ENCODE measurements at places on chromosomes 1 and 21.

- no peak for DNase-seq
These were observed 23.7 kb upstream of the GREM2 start for GRCh38 chr1:240635466-240636256.

GRCh38 chr1:43731867-43732531 lies 24.7 kb downstream of the ST3GAL3 start:
- DNase-seq, result peak; percentile 51

DNA sequence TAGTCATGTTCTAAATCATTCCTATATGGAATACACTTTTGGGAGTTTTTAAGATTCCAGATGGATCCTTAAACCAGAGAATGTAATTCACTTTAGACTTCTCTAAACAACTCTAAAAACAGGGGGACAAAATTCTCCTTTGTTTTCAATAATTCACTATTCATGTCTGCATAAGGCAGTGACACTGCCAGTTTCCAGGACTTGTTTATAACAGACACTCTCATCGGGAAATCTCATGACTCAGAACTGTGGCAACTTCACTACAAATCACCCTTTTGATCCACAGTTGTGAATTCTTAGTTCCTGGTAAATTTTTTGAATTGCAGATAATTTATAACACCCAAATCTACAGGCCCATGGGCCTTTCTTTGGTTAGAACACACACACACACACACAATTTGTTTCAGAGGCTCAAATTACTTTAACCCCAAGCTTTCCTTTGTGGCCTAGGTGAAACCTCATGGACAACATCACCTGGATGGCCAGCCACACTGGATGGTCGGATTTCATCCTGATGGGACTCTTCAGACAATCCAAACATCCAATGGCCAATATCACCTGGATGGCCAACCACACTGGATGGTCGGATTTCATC lies at the start of gene OR2T4:
TSS of gene OR2T4 (plus strand) at position 545 of the 595 bp plus-strand sequence. CDS start at position 545, 0 bp downstream.
- no peak for DNase-seq

- DNase-seq, result no peak
These were observed 120.4 kb downstream of the SNX7 start for GRCh38 chr1:98781906-98782305.

DNA sequence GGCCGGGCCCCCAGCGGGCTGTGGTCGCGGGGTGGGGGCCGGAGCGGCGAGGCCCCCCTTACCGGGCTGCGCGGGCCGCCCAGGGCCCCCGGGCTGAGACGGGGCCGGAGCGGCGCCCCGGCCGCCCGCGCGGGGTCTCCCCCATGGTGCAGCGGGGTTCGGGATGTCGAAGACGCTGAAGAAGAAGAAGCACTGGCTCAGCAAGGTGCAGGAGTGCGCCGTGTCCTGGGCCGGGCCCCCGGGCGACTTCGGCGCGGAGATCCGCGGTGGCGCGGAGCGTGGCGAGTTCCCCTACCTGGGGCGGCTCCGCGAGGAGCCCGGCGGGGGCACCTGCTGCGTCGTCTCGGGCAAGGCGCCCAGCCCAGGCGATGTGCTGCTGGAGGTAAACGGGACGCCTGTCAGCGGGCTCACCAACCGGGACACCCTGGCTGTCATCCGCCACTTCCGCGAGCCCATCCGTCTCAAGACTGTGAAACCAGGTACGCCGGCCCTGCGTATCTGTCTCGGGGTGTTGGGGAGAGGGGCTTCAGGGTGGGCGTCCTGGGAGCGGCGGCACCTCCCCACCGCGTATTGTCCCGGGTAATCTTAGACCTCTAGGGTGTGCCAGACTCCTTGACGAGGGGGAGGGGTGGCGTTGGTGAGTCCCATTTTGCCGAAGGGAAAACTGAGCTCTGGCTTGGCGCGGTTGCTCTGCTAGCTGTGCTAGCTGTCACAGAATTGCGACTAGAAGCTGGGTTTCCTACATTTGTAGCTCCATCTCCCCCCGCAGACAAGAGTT lies 745 bp downstream of the MAGI3 start:
- DNase-seq, result peak; percentile 81

DNA sequence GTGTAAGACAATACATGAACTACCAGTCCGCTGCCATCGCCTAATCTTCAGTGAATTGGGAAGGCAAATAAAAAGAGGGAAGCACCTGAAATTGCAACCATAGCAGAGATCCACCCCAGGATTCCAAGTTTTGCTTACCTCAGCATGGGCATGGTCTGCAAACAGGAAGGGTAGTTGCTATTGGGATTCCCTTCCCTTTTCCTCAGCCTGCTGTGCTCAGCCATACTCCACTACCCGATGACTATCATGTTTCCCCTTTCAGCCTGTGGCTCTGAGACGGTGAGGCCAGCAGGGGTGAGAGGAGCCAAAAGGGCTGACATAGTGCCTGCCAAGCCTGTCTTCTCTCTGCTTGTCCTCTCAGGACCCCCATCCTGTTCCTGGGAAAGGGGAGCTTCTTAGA lies 64.2 kb downstream of the GPR137B start:
- DNase-seq, result peak; percentile 81

DNA sequence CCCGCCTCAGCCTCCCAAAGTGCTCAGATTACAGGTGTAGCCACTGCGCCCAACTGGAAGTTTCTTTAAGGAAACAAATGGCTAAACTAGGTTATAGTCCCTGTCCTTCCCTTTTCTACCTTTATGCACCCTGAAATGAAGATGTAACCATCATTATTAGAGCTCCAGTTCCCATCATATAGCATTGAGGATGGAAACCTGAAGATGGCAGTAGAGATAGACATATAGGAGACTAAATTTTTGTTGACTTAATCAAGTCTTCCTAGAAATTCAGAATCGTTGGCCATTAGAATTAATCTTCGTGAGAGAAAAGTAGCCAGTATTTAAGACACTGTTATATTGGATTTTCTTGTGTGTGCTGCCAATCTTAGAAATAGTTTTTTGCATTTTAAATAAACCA lies 1016.3 kb upstream of the NCAM2 start:
- DNase-seq, result no peak

- peak; percentile 95 for DNase-seq
These were observed 42.3 kb downstream of the LACTBL1 start for GRCh38 chr1:22930240-22930912.

All from endodermal cell (in vitro differentiated cells).